Stromal cell of bone marrow (primary cell): ENCODE measurements at places on chromosomes 16 and 17.
A peak's percentile ranks its signal among the peaks of the same experiment; 100 is the strongest.

- no peak for DNase-seq
These were observed 95.8 kb upstream of the CRHR1 start for GRCh38 chr17:45688353-45688752.

DNA sequence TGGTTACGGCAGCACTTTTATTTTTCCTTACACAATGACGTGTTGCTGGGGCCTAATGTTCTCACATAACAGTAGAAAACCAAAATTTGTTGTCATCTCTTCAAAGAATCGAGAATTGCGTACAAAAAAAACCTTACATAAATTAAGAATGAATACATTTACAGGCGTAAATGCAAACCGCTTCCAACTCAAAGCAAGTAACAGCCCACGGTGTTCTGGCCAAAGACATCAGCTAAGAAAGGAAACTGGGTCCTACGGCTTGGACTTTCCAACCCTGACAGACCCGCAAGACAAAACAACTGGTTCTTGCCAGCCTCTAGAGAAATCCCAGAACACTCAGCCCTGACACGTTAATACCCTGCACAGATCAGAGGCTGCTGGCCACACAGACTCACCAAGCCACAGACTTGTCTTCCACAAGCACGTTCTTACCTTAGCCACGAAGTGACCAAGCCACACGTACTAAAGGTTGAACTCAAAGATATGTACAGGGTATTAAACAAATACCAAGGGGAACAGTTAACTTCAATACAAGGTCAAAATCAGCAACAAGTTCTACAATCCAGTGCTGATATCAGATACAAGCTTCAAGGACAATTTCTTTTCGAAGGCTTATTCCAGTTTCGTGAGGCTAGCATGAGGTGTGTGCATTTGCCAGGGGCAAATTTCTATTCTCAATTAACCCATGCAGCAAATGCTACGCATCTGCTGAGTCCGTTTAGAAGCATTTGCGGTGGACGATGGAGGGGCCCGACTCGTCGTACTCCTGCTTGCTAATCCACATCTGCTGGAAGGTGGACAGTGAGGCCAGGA lies 2.4 kb downstream of the ACTG1 start:
- no peak for DNase-seq

- DNase-seq, result no peak
These were observed 148.7 kb downstream of the GRIN2A start for GRCh38 chr16:10033556-10033955.

GRCh38 chr16:82671741-82672140 lies 45.0 kb downstream of the CDH13 start:
- no peak for DNase-seq

GRCh38 chr17:43917348-43918025 lies 10.2 kb upstream of the MPP2 start:
- DNase-seq, result no peak

GRCh38 chr17:3668279-3669084 lies at the start of the genes EMC6 and TAX1BP3:
TSS of gene EMC6 (plus strand) at chr17:3668812. CDS start at chr17:3669147, 335 bp downstream.
TSS of gene TAX1BP3 (minus strand) at chr17:3668578. CDS start at chr17:3668526, 52 bp downstream.
- peak; percentile 94 for DNase-seq
